ENCODE measurements at places on chromosomes 4 and X. TPM values are rescaled to one million over a fixed set of nuclear protein-coding genes. Genes with fewer than 3 reads are reported as not detected.

SAGE1 gene
- not detected for total RNA-seq

CFP gene
- 1.8 TPM for total RNA-seq

NAP1L3 gene
- 2.7 TPM for total RNA-seq

TMSB15B gene
- total RNA-seq: 5.2 TPM

DNA sequence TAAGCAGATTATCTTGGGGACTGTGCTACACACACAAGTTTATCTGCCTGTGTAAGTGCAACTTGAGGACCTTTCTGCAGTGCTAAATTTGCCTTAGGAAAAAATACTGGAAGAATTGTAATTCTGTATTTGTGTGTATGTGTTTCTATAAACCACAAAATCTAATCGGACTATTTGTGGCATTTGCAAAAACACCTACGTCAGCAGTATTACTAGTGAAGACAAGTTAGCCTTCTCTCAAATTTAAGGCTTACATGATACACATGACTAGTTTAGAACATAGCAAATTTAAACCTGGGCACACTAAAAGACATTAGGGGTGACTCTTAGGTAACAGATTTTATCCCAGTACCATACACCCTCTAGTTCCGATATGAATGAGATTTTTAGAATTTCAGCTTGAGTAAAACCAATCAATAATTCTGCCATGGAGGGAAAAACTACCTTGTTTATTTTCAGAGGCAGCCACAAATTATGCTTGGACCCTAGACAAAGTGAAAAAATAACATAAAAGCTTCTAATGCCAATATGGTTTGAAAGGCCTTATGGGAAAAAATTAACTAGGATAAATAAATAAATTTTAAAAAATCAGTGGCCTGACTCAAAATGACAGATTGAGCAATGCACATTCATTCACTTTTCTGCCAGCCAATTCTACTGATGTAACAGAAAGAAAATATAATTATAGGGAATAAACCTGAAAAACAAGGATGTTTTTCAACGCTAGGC is 176.4 kb downstream of the SNCA start:
- no peak for DNase-seq

ATP8A1 gene
- 8.1 TPM for total RNA-seq

- DNase-seq: no peak
These were observed 126.8 kb downstream of the IRF2 start for GRCh38 chr4:184347251-184348239.

ANXA3 gene
- total RNA-seq: 1.0 TPM

TMEM156 gene
- 4.1 TPM for total RNA-seq

DNA sequence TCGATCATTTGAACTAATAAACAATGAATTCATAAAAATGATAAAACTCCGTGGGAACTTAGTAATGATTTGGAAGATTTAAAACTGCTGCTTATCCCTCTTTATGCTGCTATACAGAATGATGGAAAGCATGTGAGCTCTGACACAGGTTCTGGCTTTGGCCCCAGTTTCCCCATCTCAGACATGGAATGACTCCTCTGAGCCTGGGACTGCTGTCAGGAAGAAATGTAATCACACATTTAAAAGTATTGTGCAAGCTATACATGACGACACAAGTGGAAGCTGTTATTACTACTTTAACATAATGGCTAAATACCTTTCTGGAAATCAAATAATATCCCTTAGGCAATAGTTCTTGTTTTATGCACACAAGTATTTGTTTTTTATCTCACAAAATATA is 161.7 kb downstream of the DCHS2 start:
- no peak for DNase-seq

HHIP gene
- 0.08 TPM for total RNA-seq

BRS3 gene
- not detected for total RNA-seq

PHEX gene
- 8.0 TPM for total RNA-seq

- no peak for DNase-seq
These were observed 151.3 kb upstream of the TTC29 start for GRCh38 chr4:147096667-147097604.

- no peak for DNase-seq
These were observed 29.5 kb upstream of the KDR start for GRCh38 chr4:55154933-55155332.

- DNase-seq: no peak
These were observed 104.8 kb upstream of the MSX1 start for GRCh38 chr4:4754641-4755040.

GRCh38 chrX:3435057-3435456 is 88.6 kb upstream of the MXRA5 start:
- DNase-seq: no peak

GABRG1 gene
- total RNA-seq: not detected

- DNase-seq: no peak
These were observed 33.6 kb upstream of the WFS1 start for GRCh38 chr4:6235901-6236640.

BMPR1B gene
- total RNA-seq: not detected

- DNase-seq: peak; percentile 11
These were observed 24.4 kb upstream of the PLAC8 start for GRCh38 chr4:83138946-83139345.

ZCCHC18 gene
- total RNA-seq: 0.86 TPM

NXT2 gene
- total RNA-seq: 16.7 TPM

DNA sequence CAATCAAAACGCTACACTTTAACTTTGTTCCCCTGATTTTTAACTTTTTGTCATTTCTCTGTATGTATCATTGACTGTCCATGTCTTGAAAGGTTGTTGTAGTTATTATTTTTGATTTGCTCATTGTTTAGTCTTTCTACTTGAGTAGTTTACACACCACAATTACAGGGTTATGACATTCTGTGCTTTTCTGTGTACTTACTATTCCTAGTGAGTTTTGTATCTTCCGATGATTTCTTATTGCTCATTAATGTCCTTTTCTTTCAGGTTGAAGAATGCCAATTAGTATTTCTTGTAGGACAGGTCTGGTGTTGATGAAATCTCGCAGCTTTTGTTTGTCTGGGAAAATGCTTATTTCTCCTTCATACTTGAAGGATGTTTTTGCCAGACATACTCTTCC is 89.2 kb upstream of the SH3RF1 start:
- no peak for DNase-seq

DNA sequence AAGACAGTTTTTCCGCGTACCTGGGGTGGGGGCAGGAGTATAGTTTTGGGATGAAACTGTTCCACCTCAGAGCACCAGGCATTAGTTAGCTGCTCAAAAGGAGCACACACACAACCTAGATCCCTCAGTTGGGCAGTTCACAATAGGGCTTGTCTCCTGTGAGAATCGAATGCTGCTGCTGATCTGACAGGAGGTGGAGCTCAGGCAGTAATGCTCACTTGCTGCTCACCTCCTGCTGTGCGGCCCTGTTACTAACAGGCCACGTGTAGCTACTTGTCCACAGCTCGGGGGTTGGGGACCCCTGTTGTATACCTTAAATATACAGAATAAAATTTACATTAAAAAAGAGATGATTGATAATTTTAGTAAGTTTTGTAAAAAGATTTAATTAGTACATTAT is 191.5 kb downstream of the SLC7A11 start:
- no peak for DNase-seq
